ENCODE measurements at places on chromosomes 3 and 15.

- no peak for DNase-seq
Observed at GRCh38 chr3:45642731-45643152, 46.5 kb upstream of the SACM1L start.

DNA sequence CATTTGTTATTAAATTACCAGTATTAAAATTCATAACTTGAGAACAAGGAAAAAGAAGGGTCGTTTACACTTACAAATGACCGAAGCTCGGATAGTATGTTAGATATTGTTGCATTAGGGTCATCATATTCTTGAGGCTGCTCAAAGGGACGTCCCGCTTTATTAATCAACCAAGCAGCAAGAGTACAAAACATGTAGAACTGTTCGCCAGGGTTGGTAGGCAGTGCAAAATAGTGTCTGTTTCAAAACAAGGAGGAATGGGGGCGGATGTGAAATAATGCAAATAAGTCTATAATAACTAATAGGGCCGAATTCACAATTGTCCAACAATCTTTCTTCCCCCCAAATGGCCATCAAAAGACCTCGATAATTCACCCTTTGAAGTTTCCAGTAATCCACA lies 2.9 kb downstream of the IFT57 start:
- DNase-seq, result no peak

- DNase-seq, result no peak
Observed at GRCh38 chr3:156037356-156037755, 83.0 kb upstream of the KCNAB1 start.

DNA sequence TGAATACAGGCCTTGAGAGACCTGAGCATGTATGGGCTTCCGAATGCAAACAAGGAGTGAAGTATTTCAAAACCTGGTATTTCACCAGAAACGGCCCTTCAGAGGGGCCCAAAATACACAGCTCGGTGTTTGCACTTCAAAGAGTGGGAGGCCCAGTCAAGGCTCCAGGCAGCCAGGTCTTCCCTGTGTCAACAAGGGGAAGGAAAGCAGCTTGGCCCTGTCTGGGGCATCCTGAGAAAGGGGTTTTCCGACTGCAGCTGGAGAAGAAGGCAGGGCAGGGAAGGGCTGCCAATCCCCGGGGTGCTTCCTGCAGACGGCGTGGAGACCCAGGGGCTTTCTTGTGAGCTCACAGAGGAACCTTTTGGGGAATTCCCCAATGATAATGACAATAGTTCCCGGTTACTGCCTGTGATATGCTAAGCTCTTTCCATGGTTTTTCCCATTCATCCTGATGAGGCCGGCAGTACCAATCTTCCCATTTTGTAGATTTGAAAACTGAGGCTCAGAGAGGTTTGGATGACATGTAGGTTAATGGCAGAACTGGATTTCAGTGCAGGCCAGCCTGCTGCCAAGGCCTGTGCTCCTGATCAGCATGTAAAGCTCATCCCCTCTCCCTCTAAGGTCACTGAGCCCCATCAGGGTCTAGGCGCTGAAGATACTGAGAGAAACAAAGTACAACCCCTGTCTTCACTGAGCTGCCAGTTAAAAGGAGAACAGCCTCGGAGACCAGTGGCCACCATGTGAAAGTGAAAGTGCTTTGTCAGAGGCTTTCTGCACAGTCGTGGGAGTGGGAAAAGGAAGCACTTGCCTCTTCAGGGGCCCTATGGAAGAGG lies 43.0 kb upstream of the TLE3 start:
- DNase-seq, result no peak

Data from HS-27A (cell line).